ENCODE measurements at places on chromosomes 16 and 17.
A peak's percentile ranks its signal among the peaks of the same experiment; 100 is the strongest.

DNA sequence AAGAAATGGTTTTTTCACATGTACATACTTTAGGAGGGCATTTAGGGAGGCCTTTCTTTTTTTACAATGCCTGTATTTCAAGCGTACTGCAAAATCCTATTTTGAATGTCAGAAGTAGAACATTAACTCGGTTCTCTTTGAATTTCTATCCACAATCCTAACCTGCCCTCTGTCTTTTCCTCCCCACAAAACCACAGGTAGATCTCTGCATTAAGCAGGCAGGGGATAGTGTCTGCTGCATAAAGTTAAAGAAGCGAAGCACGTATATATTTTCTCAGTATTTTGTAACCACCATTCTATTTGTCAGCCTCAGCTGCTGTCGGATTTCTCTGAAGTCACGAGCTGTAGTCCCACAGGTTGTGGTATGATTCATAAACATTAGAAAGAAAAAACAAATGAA is 137.5 kb downstream of the SHISA6 start:
- no peak for DNase-seq

- no peak for DNase-seq
These were observed 71.4 kb downstream of the BCAS3 start for GRCh38 chr17:60749050-60749449.

- DNase-seq, result no peak
These were observed 283.8 kb downstream of the ZFHX3 start for GRCh38 chr16:72764015-72764654.

GRCh38 chr17:70318051-70318450 is 148.7 kb downstream of the KCNJ2 start:
- no peak for DNase-seq

- DNase-seq, result no peak
These were observed 484.0 kb upstream of the ERCC4 start for GRCh38 chr16:13435873-13436474.

DNA sequence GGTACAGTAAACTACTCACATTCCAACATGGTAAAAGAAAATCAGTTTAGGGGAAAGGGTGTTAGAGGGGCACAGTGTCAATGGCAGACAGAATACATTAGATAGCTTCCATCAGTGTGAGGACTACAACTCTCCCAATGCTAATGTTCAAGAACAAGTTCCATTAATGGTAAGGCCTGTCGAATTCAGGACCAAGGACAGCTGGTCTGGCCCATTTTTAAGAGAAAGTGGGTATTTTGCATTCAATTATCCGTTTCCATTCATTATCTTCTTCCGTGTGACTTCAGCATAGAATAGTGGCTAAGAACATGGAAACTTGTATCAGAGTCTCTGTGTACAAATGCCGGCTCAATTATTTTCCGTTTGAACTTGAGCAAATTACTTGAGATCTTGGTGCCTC is 98.4 kb downstream of the XYLT1 start:
- no peak for DNase-seq

DNA sequence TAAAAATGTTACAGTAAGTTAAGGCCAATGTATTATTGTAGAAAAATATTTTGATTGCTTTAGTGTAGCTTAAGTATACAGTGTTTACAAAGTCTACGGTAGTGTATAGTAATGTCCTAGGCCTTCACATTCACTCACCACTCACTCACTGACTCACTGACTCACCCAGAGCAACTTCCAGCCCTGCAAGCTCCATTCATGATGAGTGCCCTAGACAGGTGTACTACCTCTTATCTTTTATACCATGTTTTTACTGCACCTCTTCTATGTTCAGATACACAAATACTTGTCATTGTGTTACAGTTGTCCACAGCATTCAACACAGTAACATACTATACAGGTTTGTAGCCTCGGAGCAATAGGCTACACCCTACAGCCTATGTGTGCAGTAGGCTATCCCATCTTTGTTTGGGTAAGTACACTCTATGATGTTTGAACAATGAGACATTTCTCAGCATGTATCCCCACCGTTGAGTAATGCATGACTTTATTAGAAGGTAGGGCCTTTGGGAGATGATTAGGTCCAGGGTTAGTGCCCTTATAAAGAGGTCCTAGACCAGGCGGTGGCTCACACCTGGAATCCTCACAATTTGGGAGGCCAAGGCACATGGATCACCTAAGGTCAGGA is 117.8 kb downstream of the SLC39A11 start:
- DNase-seq, result no peak

DNA sequence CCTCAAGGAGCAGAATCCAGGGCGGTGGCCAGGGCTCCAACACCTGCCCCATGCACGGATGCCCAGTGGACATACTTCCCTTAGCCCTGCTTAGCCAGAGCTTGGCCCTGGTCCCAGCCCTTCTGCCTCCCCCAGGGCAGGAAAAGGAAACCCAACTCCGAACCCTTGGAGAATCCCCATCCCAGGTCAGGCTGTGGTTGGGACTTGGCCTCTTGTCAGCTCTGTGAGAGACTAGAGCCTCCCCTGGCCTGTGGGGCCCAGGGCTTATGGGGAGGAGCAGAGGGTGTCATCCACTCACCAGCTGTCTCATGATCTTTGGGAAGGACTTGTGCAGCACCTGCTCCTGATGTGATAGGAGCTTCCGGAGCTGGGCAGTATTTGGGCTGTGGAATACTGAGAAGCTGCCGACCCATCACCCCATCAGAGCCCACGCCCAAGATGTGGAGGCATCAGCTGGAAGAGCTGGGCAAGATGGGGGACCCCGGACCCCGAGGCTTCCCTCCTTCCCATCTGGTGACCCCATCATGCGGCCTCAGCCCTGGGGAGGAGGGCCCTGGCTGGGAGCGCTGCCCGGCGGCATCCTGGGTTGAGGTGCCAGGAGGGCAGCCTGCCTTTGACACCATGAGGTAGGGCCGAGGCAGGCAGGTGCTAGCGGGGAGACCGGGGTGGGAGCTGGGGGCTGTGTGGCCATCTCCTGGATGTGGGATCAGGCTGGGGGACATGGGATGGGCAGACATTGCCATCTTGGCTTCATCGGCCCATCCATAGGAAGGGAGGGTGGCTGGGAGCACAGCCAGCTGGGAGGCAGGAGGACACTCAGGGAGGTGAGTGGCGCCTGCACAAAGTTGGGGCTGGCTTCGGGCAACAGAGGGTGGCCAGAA is 45.1 kb downstream of the TNFRSF13B start:
- no peak for DNase-seq

DNA sequence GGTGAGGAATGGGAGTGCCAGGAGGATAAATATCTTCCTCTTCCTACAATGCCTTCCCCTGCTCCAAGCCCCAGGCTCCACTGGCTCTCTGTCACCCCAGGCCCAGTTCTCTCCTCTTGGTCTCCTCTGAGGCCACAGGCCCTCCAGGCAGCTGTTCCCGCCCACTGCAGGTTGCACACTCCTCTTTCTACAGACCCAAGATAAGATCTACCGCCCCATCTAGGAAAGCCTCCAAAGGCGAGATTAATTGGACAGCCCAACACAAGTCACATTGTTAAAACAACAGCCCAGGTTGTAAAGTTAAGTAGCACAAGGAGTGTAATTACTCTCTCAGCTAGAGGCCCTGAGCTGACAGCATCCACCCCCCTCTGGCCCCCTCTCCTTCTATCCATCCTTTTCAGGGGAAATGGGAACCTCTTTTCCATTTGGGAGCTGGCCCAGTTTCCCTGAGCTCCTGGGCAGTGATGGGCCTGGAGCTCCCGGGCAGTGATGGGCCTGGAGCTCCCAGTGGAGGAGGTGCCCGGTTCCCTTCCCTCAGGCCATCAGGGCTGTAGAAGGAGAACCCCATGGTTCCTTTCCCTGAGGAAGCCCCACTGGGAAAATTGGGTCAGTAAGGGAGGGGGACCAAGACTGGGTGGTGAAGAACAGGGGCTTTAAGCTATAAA is 7.3 kb downstream of the DLX4 start:
- no peak for DNase-seq

GRCh38 chr16:82741073-82741615 is 114.4 kb downstream of the CDH13 start:
- DNase-seq, result no peak

- DNase-seq, result no peak
These were observed 287.3 kb upstream of the MAF start for GRCh38 chr16:79887541-79888540.

DNA sequence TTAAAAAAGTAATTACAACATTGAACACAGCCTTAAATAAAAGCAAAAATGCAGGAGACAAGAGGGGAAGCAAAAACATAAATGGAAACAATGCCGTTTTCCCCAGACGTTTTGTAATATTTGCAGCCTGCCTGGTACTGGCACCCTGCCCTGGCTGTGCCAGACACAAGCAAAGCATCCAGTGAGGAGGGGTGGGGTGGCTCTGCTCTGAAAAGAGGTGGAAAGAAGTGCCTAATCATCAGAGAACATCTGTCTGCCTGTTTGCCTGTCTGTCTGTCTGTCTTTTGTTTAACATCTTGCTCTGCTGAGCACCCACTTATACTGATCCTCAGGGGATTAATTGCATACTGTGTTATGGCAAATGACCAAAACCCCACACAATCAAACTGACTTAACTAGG is 62.7 kb downstream of the C16orf82 start:
- no peak for DNase-seq

GRCh38 chr16:2614761-2615191 is 67.5 kb upstream of the KCTD5 start:
- DNase-seq, result no peak

- peak; percentile 38 for DNase-seq
These were observed 6.8 kb upstream of the KRTAP17-1 start for GRCh38 chr17:41322094-41322902.

GRCh38 chr17:66467766-66468165 is 165.4 kb downstream of the PRKCA start:
- no peak for DNase-seq

- no peak for DNase-seq
These were observed 199.3 kb downstream of the CDH8 start for GRCh38 chr16:61836804-61837393.

DNA sequence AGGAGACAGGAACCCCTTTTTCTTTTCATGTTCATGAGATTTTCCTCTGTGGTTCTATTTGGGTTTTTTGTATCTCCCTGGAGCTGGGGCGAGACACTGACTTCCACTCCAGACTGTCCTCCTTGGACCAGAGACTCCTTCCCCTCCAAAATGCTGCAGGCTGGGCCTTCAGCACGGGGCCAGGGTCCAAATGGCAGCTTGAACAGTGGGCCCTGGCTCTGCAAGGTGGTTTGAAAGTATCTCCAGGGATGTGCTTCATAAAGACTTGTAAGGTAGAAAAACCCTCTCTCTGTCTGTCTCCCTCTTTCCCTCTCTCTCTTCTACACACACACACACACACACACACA is 236.1 kb downstream of the ZNF423 start:
- DNase-seq, result no peak

GRCh38 chr17:69473841-69474831 is 59.6 kb downstream of the MAP2K6 start:
- DNase-seq, result peak; percentile 88

DNA sequence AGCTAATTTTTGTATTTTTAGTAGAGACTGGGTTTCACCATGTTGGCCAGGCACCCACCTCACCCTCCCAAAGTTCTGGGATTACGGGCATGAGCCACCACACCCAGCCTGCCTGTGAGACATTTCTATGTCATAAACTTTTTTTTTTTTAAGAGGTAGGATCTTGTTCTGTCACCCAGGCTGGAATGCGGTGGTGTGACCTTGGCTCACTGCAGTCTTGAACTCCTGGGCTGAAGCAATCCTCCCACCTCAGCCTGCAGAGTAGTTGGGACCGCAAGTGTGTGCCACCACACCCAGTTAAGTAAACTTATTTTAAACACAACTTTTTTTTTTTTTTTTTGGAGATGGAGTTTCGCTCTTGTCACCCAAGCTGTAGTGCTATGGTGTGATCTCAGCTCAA is 47.2 kb downstream of the SCNN1G start:
- no peak for DNase-seq

DNA sequence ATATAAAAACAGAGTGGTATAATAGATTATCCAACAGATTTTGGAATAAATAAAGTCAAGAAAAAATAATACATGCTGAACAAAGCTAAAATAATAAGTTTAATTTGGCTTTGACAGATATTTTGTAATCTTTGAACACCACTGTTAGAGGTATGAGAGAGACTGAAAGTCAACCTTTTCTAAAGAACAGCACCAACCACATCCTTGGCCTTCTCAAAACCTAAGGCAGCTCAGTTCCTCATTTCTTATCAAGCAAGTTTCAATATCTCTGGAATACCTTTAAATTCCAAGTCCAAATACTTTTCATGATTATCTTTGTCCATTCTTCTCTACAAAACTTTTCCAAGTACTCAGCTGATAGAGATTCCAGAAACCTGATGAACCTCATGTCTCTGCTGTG is 1603.8 kb downstream of the CDH8 start:
- no peak for DNase-seq

GRCh38 chr16:8966817-8967131 is 3.1 kb upstream of the USP7 start:
- no peak for DNase-seq

DNA sequence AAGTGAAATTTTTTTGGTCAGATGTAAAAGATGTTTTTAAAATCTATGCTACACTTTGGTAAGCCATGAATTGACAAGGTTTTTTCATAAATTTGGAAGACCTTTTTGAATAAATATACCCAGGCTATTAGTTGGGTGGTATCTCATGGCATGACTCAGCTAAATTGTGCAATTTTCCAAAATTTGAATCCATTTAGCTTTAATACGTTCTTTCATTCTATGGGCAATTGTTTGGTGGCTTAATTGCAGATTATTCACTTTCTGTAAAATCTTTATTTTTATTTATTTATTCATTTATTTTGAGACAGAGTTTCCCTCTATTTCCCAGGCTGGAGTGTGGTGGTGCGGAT is 82.8 kb upstream of the TNRC6A start:
- no peak for DNase-seq

DNA sequence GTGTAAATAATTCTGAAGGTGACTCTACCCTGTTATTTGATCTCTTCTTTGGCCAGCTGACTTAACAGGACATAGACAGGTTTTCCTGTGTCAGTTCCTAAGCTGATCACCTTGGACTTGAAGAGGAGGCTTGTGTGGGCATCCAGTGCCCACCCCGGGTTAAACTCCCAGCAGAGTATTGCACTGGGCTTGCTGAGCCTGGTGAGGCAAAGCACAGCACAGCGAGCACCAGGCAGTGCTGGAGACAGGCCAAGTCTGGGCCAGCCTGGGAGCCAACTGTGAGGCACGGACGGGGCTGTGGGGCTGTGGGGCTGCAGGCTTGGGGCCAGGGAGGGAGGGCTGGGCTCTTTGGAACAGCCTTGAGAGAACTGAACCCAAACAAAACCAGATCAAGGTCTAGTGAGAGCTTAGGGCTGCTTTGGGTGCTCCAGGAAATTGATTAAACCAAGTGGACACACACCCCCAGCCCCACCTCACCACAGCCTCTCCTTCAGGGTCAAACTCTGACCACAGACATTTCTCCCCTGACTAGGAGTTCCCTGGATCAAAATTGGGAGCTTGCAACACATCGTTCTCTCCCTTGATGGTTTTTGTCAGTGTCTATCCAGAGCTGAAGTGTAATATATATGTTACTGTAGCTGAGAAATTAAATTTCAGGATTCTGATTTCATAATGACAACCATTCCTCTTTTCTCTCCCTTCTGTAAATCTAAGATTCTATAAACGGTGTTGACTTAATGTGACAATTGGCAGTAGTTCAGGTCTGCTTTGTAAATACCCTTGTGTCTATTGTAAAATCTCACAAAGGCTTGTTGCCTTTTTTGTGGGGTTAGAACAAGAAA is 5.1 kb downstream of the STH start:
- no peak for DNase-seq
